ENCODE measurements at places on chromosomes 13 and 19. TPM values are rescaled to one million over a fixed set of nuclear protein-coding genes. Genes with fewer than 3 reads are reported as not detected.

DNA sequence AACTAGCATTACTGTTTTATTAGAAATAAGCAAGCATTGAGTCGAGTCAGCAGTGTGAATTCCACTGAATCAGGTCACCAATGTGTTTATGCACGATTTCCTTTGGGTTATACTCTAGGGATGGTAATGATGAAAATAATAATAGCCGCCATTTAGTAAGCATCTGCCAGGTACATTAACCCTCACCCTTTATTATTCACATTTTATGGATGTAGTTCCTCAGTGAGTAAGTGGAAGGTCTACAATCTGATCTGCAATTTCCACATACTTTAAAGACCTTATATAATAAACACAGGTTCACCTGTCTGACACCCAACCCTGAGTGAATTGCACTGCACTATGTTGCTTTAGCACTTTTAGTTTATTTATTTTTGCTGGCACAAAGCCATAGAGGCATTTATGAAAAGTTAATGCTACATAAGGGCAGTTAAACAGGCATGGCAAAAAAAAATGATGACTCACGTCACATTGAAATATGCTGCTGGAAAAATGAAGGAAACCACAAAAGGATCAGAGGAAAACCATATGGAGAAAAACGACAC lies 122.4 kb downstream of the TRPC4 start:
- no peak for DNase-seq

GRCh38 chr19:17235300-17235970 lies 9.4 kb downstream of the OCEL1 start:
- peak; percentile 58 for DNase-seq

DNA sequence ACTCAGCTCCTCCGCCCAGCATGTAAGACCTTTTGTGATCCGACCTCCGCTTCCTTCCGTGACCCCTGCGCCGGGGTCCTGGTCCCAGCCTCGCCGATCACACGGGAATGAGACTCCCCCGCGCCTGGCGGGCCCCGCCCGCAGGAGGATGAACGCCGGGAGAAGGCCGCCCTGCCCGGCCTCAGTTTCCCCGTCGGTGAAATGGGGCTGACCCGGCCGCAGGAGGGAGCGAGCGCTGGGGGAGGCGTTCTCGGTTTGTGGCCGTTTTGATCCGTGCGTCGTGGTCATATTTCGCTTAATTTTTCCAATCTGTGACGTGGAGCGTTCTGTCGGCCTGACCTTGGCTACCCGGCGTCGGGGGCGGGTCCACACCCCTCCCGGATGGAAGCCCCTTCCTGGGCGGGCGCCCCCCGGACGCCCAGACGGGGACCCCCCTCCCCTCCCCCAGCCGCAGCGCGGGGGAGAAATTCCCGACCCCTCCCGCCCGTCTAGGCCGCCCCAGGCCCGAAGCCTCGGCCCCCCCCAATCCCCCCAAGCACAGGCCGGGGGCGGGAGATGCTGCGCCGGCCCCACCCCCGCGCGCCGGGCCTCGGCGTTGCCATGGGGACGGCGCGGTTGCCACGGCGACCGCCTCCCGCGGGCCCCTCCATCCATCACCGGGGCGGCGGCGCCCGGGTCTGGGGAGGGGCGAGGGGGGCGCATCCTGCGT lies 11.1 kb downstream of the PALM start:
- no peak for DNase-seq

DNA sequence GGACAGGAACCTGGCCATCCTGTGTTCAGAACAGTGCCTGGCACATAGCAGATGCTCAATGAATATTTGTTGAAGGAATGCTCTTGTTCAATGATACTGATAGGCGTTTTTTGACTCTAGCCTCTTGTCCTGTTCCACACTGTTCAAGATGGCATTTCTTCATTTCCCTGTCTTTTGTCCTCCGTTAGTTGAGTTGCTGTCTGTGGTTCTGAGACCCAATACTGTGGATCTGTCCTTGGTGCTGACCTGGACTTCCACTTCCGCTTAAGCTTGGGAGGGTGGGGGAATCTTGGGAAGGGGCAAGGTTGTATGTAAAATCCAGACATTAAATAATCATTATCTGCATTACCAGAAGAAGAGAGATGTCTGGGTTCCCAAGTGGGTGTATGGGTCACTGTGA lies 8.3 kb upstream of the KCNN4 start:
- no peak for DNase-seq

GRCh38 chr13:87656306-87656705 lies 14.9 kb upstream of the SLITRK5 start:
- DNase-seq = no peak

- peak; percentile 23 for DNase-seq
Measured at GRCh38 chr13:27619728-27620376, 477 bp downstream of the LNX2 start.

DNA sequence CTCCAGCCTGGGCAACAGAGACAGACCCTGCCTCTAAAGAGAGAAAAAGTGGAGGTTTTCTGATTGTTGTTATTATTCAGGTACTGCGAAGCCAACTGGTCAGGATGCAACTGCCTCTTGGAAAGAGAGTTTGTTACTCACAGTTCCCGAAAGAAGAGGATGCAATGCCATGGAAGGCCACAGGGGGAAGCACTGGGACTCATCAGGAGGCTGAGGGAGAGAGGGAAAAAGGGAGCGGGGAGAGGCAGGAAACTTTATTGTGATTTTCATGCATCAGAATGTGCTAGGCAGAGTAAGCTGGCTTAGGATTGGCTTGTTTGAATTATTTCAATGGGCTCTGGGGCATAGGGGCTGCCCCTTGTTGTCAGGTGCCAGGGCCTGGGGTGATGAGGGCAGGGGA lies 27.6 kb downstream of the MYO9B start:
- DNase-seq = peak; percentile 31

DNA sequence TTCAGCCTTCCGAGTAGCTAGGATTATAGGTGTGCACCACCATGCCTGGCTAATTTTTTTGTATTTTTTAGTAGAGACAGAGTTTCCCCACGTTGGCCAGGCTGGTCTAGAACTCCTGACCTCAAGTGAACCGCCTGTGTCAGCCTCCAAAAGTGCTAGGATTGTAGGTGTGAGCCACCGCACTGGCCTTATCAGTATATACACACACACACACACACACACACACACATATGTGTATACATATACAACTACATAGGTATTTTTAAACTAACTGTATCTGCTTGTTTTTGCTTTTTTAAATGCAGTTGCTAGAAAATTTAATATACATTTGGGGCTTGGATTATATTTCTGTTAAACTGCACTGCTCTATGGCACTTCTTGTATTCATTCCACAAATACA lies 3.1 kb downstream of the CARD8 start:
- no peak for DNase-seq

GRCh38 chr19:16309643-16310042 lies 15.0 kb upstream of the KLF2 start:
- DNase-seq = no peak

DNA sequence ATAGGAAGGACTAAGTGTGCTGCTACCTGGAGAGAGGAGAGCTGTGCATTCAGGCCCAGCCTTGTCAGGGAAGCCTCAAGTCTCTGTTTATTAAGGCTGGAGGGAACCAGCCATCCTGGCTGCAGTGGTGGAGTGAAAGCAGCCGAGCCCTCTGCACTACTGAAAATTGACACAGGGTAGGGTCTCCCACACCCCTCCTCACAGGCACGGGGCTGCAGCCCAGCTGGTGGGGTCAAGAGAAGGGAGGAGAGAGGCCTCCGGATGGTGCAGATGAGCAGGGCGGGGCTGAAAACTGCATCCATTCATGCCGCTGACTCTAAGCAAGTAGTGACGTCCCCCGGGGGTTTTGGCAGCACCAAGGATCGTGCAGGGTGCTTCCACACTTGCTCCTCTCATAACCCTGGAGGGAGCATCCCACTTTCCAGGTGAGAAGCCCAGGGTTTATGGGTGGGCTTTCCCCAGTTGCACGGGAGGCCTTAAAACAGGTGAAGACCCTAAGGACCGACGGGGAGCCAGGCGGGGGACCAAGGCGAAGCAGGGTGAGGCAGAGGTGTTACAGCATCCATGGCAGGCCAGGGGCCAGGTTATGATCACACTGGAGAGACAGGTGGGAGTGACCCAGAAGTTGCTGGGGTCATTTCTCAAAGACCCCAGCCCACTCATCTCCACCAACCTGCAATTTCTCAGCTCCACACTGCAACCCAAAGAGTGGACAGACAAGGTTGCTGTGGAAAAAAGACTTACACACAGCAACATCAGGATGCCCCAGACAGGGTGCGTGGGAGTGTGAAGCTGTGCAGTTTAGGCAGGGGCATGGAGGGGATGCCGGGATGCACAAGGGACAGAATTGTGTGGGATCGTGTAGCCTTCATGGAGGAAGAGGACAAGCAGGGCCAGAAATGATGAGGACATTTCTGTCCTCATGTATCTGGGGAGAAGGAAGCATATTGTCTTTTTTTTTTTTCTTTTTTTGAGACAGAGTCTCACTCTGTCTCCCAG lies 36.8 kb downstream of the VSTM2B start:
- DNase-seq = no peak

GRCh38 chr19:17505223-17505622 lies 6.2 kb upstream of the PGLS start:
- no peak for DNase-seq

GRCh38 chr19:19081642-19082151 lies 17.9 kb downstream of the SLC25A42 start:
- no peak for DNase-seq

GRCh38 chr13:112887151-112887550 lies 81.9 kb upstream of the MCF2L start:
- no peak for DNase-seq

DNA sequence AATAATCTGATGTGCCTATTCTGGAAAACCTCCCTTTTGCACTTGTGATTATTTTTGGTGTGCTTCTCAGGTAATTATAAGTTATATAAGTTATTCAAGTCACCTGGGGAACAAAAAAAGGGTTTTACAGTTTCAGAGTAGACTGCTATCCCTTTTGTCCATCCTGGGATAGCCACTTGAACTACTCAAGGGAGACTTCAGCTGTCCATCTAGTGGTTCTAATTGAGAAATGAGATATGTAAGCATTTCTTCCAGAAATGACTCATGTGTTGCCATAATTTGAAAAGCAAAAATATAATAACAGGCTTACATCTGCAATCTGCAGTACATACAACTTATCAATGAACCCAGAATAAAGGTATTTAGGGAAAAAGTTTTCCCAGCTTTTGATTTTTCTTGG lies 20.4 kb downstream of the UBL3 start:
- no peak for DNase-seq

GRCh38 chr19:41958367-41959055 lies 610 bp downstream of the RABAC1 start:
- DNase-seq = peak; percentile 65

- no peak for DNase-seq
Measured at GRCh38 chr13:39353988-39354387, 249.0 kb downstream of the LHFPL6 start.

DNA sequence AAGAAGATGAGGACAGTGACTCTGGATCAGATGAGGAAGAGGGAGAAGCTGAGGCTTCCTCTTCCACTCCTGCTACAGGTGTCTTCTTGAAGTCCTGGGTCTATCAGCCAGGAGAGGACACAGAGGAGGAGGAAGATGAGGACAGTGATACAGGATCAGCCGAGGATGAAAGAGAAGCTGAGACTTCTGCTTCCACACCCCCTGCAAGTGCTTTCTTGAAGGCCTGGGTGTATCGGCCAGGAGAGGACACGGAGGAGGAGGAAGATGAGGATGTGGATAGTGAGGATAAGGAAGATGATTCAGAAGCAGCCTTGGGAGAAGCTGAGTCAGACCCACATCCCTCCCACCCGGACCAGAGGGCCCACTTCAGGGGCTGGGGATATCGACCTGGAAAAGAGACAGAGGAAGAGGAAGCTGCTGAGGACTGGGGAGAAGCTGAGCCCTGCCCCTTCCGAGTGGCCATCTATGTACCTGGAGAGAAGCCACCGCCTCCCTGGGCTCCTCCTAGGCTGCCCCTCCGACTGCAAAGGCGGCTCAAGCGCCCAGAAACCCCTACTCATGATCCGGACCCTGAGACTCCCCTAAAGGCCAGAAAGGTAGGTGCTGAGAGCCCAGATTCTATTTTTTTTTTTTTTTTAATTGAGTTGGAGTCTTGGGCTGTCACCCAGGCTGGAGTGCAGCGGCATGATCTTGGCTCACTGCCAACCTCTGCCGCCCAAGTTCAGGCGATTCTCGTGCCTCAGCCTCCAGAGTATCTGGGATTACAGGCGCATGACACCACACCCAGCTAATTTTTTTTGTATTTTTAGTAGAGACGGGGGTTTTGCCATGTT lies 2.3 kb downstream of the PPP1R15A start:
- DNase-seq = no peak

DNA sequence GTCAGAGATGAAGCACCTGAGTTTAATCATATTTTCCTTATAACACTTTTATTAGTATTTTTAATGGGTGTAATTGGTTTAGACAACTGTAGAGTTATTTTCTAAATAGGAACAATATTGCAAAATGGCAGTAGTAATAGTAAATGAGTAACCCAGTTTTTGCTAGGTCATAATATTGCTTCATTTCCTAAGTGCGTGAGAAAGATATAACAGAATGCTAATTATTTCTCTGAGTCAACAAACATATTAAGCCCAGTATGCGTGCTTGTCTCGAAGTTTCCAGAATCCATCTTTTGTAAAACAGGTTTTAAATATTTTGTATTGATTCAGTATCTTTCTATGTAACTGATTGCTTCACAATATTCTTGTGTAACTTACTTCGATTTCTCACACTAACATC lies 315.3 kb downstream of the MYO16 start:
- no peak for DNase-seq

- no peak for DNase-seq
Measured at GRCh38 chr13:100773429-100773828, 98.8 kb upstream of the TMTC4 start.

DNA sequence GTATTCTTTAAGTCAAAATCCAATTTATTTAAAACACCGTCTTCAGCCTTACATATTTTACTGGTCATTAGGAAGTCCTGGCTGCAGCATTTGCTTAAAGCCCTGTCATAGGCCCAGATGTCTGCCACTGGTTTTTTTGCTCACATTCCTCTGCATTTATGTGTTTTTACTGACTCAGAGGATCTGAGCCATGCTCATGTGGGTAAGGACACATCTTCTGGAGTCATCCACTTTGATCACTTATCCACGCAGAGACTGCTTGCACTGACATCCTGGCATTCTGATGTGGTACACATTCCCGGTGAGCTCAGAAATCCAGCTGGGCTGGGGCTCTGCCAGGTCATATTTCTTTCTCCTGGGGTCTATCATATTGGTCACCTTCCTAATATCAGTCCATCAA lies 531.7 kb upstream of the ARGLU1 start:
- DNase-seq = no peak

- no peak for DNase-seq
Measured at GRCh38 chr19:50792272-50793250, 2.3 kb downstream of the ACP4 start.

The MOB3A gene
- total RNA-seq = 42.1 TPM

The ANGPTL8 gene
- total RNA-seq = not detected

The GNG8 gene
- not detected for total RNA-seq

The TMEM38A gene
- 3.4 TPM for total RNA-seq

The PRODH2 gene
- not detected for total RNA-seq

The ZNF723 gene
- not detected for total RNA-seq

The HRC gene
- total RNA-seq = 0.84 TPM

The C19orf85 gene
- not detected for total RNA-seq

The FGF21 gene
- total RNA-seq = not detected

The DHDH gene
- 0.82 TPM for total RNA-seq

The FUT3 gene
- total RNA-seq = not detected

The TMTC4 gene
- total RNA-seq = 57.1 TPM

The CD33 gene
- total RNA-seq = not detected
